Dermis blood vessel endothelial cell (primary cell): ENCODE measurements at places on chromosomes 3 and 15. TPM values are rescaled to one million over a fixed set of nuclear protein-coding genes. Genes with fewer than 3 reads are reported as not detected.

- DNase-seq = peak; percentile 21
Observed at GRCh38 chr15:65330934-65331645, 26.6 kb downstream of the RNU5B-1 start.

- DNase-seq = no peak
Observed at GRCh38 chr3:193023218-193023617, 105.6 kb upstream of the MB21D2 start.

GRCh38 chr3:110495201-110495927 lies 576.3 kb upstream of the NECTIN3 start:
- no peak for DNase-seq

ISL2 gene
- total RNA-seq = 0.56 and 1.2 TPM in 2 replicates

CCDC33 gene
- 0.05 TPM in 1 of 2 replicates, not detected in the other for total RNA-seq

- DNase-seq = no peak
Observed at GRCh38 chr3:23537101-23537551, 268.6 kb upstream of the UBE2E1 start.

- DNase-seq = peak; percentile 92
Observed at GRCh38 chr15:28977377-28978010, 91.7 kb downstream of the APBA2 start.
